Right renal cortex interstitium (tissue), 3 donors: ENCODE measurements at places on chromosomes 4 and X.

GRCh38 chr4:19999775-20000414, 251.8 kb upstream of the SLIT2 start:
- DNase-seq: no peak

GRCh38 chrX:111020283-111020682, 75.7 kb upstream of the PAK3 start:
- DNase-seq: no peak

- no peak for DNase-seq
These were observed 27.7 kb upstream of the GLRB start for GRCh38 chr4:157048248-157048647.

DNA sequence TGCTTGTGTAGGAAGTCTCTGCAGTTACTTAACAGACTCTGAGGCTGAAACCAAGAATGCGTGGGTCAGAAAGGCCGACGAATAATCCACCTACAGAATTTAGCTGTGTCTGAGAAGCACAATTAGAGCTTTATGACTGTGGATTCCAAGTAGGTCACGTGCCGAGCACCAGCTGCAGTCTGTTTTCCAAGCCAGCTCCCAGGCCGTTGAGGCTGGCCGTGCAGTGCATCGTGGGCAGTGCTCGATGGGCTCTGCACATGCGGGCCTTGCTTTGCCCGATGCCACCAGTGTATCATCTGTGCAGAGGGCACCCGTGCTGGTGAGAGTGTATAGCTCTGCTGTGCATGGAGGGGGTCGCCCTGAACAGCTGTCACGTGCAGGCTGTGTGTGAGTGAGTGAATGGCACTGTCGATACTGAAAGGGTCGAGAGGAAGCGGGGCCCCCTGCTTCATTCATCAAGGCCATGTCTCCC, 67.5 kb upstream of the CLDN34 start:
- no peak for DNase-seq

DNA sequence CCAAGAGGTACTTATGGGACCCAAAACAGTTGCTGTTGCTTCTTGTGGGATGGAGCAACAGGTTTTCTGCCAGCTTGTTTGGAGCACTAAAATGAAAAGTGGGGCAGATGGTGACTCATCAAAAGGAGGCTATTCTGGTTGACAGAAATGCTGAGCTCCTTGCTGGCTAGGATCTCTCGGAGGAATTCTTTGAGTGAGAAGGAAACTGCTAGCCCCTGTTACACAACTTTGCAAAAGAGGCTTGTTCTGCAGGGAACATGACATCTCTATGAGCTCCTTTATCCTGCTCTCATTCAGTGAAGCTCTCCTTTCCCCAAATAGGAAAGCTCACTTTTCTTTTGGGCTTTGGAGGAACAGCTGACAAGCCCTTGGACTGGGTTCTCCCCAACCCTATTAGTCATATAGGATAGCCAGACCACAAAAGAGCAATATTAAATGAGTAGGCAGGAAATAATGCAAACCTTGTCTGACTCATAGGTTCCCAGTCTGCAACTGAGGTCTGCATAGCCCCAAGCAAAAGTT, 108.3 kb downstream of the CDS1 start:
- no peak for DNase-seq

- no peak for DNase-seq
These were observed 1658.0 kb downstream of the C4orf33 start for GRCh38 chr4:130753926-130754325.

GRCh38 chr4:108702960-108703359, 52.6 kb downstream of the OSTC start:
- no peak for DNase-seq

GRCh38 chr4:552019-552418, 24.1 kb downstream of the TMEM271 start:
- no peak for DNase-seq

- DNase-seq: no peak
These were observed 240.2 kb upstream of the GRIA3 start for GRCh38 chrX:122943918-122944317.
